ENCODE measurements at places on chromosomes 4 and X.

GRCh38 chr4:82380344-82380743, 6.6 kb upstream of the HNRNPD start:
- DNase-seq: no peak

- no peak for DNase-seq
These were observed 486.4 kb upstream of the FSTL5 start for GRCh38 chr4:162650166-162650565.

DNA sequence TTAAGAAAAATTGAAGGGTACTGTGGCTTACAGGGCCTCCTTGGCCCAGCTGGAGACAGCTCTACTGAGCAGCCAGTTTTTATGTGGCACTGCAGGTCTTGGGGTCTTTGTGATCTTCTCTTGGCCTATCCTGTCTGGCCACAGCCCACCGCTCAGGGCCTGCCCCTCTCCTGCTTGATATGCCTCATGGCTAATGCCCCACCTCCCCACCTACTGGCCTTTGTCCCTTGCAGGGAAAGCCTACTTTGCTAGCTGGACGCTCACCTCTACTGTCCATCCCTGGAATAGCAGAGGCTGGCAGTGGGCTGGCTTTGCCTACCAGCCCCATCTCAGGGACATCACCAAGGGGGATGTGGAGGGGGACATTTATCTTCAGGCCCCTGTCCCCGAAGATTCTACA, 134.1 kb downstream of the PJA1 start:
- DNase-seq: no peak

DNA sequence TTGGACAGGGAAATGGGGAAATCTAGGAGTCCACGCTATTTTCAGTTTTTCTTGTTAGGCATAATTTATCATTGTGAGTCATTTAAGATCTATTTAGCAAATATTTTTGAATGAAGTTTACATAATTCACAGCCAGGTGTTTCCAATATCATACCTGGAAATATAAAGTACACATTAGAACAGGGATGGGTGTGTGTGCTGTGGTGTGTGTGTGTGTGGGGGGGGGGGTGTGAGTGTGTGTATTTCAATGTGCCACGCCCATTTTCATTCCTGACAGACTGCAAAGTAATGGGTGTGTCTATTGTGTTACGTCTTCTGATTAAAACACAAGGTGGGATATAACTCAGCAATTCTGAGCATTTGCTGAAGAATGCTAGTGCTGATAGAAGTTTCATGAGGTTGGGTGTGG, 33.2 kb downstream of the ARHGAP10 start:
- DNase-seq: no peak
